ENCODE measurements at places on chromosomes 6 and 20.

DNA sequence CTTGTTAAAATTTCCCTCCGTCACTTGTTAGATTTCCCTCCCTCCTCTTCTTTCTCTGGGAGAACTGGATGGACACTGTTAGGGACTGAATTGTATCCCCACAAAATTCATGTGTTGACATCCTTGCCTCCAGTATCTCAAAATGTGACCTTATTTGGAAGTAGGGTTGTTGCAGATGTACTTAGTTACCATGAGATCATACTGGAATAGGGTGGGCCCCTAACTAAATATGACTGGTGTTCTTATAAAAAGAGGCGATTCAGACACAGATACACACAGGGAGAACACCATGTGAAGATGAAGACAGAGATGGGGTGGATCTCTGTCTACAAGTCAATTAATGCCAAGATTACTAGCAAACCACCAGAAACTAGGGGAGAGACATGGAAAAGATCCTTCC lies 139.5 kb downstream of the ALDH8A1 start:
- DNase-seq, result no peak

DNA sequence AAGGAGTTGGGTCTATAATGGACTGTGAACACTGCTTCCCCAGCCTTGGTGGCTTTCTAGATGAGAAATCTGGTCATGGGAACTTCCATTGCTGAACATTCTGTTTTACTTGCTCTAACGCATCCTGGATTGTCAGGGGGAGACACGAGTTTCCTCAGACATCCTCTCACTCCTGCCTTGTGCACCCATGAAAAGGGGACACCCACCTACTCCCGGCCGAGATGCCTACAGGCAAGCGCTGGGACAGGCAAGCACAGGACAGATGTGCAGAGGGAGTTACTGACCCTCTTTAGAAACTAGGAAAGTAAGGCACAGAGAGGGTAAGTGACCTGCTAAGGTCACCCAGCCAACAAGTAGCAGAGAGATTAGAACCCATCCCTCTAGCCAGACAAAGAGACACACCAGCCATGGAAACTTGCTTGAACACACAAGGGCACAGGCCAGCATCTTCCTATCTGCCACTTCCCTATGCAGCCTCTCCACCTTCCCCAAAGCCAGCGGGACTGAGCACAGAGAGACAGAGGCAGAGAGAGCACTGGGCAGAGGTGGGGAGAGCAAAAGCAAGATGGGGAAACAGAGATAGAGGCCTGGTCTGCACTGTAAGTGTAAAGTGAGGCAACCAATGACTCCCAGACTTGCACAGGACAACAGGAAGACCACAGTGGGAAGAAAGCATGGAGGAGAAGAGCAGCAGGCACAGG lies 845 bp upstream of the SFTA2 start:
- DNase-seq, result no peak

DNA sequence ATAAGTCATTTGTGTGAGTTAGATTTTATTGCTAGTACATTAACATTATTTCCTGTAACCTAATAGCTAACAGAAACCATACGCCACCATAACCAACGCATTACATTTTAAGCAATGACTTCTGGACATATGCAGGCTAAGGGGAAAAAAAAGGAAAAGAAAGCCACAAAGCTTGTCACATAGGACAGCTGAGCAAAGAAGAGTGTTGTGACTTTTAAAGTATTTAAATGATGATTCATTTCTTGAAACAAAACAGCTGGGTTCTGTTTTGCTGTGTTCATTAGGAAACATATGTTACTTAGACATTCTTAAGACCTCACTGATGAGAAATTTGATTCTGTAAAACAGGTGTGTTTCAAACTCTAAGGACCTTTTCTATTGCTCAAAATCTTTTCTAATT lies 171.4 kb downstream of the COL9A1 start:
- DNase-seq, result no peak

DNA sequence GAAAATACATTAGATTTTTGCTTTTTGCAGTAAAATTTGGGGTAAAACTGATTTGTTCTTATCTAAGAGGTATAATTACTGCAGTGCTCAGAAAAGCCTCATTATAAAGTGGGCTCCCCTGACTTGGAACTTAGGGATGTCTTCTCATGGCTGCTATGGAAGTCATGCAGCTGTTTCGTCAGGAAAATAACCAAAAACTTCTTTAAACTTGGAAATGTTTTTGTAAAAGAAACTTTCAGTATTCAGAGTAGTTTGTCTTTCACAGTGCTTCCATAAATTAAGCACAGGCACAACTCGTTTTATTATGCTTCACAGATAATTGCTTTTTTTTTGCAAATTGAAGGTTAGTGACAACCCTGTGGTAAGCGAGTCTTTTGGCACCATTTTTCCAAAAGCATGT lies 6.8 kb downstream of the MAPK14 start:
- DNase-seq, result no peak

DNA sequence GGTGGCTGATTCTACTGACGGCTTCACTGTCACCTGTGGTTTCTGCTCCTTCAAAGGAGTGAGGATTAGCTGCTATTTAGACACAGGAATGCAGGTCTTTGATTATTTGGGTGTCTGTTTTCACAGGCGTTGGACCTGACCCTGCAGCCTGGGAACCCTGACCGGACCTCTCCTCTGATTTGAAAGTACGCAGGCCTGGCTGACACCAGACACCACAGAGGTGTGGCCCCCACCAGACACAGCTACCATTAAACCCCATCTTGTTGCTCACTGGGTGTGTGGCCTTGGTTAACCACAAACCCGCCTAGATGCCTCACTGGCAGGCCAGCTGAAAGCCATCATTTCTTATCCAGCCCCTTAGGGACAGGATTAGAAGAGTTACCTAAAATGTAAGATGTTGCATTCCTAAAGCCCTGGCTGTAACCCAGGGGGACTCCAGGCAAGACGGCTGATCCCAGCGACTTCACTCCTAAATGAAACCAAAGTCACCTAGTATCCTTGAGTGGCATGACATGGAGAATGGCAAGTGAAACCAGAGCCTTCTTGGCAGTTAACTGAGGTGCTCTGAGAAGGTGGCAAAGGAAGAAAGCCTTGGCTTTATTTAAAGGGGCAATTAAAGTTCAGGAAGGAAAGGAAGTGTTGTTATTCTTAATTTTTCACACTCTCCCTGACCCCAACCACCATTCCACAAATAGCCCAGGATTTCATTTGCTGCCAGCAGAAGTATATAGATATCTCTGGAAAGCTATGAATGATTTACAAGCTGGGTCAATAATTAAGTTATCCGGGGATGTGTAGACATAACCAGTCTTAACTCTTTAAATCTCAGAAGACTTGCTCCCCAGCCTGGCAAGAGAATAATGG lies 169.9 kb downstream of the QRSL1 start:
- no peak for DNase-seq

DNA sequence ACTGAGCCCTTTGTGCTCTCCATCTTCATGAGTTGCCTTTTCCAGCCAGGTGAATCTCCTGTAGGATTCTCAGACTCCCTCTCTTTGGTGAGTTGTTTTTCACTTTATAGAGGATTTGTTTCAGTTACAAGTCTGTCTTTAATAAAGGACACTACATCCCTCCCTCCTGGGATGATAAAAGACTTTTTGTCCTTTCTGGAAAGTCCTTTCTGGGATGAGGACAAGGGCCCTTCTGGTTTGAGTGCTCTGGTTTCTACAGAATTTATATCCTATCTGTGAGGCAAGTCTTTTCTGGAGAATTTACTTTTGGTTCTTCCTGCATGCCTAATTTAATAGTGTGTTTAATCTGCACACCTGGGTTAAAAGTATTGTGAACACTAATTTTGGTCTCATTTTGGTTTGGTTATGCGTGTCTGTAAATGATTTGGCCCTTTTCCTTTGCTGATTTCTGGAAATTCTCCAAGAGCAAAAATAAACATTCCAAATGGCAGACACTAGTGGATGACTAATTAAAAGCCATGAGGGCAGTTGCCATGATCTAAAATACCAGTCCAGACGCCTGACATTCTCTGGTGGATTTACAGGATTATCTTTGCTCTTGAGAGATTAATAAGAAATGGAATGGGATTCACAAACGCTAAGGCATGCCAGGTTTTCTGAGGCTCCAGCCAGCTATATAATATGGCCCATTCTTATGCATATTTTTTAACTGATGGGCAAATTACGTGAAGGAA lies 44.8 kb downstream of the TCP11 start:
- DNase-seq, result no peak

GRCh38 chr6:14775528-14775927 lies 470.3 kb upstream of the JARID2 start:
- DNase-seq, result no peak

DNA sequence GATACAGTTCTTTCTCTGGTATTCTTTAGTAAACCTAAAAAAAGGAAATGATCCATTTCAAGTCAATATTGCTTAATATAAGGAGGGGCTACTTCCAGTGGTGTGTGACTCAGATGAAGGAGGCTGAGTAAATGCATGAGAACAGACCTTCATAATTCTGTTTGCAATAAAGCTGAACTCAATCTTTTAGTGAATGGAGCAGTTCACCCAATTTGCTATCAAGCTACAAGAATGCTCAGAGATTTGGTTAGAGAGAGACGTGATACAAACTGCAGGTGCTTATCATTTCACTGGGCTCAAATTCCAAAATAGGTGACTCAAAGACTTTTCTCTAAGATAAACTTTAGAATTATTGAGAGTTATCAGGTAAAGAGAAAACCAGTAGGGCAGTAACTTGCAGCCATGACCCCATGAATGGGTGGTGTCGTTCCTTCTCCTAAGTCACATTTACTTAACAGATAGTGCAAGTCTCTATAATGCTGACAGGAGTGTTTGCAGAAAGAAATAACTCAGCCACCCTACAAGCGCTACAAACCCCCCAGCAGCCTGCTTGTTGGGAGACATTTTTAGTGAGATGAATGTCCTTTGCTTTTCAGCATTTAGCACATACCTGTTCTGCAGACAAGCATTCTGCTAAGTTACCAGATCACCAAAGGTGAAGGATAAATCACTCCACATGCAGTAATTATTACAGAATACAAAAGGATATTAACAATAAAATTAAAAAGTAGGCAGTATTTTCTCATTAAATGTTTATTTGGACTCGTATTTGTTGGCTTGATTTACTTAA lies 16.4 kb upstream of the BLOC1S5 start:
- peak; percentile 84 for DNase-seq

All from CD14-positive monocyte (primary cell).